Activated CD4-positive, alpha-beta T cell treated with anti-CD3 and anti-CD28 coated beads for 1 hour (primary cell): ENCODE measurements at places on chromosomes 11 and 22.

GRCh38 chr11:73152861-73153483 is 10.9 kb upstream of the FCHSD2 start:
- DNase-seq: peak; percentile 43

DNA sequence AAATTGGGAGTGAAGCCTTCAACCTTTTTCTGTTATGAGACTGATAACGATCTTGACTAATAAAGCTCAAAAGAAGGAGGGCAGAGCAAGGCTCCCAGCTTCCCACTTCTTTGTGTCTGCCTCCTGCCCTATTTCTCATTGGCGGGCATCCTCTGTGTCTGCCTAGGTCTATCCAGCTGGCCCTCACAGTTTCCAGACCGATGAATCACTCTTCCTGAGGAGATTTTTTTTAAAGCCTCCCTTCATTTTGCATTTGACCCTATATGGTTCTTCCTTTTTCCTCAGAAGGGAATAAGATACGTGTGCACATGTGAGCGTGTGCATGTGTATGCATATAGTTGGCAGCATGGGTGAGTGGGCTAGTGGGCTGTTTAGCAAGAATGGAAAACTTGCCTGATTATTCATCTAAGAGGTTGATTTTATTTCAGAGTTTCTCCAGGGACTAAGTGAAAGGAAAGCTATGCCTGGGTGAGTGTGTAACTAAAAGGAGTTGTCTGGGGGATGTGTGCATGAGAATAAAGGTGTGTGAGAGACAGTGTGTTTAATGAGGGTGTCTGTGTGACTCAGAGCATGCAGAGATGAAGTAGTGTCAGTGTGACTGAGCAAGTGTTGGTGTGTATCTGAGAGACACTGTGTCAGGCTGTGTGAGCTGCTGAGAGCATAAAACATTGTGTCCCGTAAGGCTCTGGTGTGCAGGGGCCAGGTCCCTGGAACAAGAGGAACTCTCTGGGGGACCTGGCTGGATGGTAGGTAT is 12.2 kb downstream of the PHLDB1 start:
- DNase-seq: no peak

DNA sequence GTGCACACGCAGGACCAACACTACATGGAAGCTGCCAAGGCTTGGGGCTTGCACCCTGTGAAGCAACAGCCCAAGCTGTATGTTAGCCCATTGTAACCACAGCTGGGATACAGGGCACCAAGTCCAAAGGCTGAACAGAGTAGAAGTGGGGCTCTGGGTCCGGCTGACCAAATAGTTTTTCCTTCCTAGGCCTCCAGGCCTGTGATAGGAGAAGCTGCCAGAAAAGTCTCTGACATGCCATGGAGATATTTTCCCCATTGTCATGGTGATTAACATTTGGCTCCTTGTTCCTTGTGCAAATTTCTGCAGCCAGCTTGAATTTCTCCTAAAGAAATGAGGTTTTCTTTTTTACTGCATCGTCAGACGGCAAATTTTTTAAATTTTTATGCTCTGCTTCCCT is 941.2 kb downstream of the FAM181B start:
- no peak for DNase-seq

GRCh38 chr11:46597609-46598219 is 3.9 kb upstream of the AMBRA1 start:
- DNase-seq: no peak

DNA sequence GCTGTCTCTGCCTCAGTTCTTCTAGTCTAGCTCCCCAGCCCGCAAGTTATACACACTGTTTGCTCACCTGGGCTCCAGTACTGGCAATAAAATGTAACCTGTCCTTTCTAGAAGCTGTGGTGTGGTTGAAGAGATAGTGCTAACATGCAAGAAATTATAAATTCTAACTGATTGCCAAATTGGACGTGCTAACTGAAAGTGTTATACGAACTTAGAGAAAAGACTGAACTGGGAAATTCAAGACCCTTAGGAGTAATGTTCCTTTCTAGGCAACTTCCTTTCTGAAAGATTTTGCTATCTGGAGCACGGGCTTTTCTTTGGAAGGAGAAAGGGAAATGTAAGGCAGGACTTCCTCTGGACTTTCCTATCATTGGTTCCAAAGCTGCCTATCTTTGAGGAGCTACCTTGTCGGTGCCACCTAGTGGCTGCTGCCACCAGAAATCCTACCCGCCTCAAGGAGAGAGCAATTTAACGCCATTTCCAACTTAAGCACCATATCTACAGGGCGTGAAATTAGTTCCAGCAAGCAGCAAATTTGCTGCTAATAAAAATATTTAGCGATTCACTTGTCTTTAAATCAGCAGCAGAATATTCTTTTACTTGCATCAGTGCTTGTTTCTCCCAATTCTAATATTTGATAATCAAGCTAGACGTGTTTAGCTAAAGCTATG is 12.7 kb upstream of the TMEM218 start:
- DNase-seq: no peak

- no peak for DNase-seq
Measured at GRCh38 chr11:109378034-109378433, 44.0 kb upstream of the C11orf87 start.

DNA sequence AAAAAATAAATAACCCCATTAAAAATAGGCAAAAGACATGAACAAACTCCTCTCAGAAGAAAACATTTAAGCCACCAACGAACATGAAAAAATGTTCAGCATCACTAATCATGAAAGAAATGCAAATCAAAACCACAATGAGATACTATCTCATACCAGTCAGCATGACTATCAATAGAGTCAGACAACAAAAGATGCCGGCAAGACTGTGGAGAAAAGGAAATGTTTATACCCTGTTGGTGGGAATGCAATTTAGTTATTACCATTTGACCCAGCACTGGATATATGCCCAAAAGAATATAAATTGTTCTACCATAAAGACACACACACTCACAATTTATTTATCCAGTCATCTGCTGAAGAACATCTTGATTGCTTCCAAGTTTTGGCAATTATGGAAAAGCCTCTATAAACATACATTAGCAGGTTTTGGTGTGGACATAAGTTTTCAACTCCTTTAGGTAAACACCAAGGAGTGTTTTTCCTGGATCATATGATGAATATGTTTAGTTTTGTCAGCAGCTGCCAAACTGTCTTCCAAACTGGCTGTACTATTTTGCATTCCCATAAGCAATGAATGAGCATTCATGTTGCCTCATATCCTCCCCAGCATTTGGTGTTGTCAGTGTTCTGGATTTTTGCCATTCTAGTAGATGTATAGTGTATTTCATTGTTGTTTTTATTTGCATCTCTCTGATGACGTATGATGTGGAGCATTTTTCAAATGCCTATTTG is 28.0 kb downstream of the OR8D1 start:
- no peak for DNase-seq

DNA sequence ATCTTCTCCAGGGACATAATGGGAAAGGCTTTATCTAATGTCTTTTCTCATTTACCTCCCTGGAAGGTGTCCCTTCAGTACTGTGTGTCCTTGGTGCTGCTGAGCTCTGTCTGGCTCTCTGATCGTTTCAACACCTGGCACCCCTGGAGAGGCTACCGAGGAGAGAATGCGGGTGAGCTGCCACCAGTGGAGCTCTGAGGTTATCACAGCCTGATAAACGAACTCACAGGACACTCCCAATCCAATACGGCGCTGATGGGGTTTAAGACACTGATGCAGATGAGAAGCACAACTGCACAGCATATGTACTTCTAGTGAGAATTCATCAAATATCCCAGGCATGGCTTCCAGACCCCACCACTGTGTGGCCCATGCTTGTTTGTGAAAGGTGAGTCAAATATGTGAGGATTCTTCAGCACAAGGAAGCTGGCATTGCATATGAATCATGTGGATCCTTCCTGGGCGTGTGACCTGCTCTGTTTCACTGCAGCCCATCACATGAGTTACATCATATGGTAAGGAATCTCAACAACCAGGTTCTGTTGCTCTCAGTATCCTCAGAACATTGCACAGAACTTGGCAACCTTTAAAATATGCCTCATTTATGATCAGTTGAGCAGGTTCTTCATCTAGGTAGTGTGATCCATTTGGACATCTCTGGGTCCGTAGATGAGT is 34.8 kb upstream of the VWA5A start:
- DNase-seq: no peak

DNA sequence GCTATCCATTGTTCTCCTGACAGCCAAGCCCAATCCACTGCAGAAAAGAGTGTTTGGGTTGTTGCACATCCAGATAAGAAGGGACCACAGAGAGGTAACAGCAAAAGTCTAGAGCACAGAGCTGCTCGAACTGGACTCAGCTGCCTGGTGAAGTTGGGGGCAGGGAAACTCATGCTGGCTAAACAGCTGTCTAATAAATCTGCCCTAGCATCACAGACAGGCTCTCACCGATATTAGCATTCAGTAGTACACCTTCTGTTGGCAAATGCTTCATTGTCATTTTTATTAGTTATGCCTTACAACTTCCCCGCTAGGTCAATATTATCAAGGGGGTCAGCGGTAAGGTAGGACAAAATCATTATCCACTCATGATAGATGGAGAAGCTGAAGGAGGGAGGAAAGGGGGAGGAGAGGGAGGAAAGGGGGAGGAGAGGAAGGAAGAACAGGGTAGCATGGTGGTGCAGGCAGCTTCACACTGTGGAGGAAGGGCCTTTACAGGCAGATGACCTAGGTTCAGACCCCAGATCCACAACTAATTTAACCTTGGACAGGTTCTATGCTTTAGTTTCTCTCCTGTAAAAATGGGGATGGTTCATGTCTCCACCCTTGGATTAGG is 102.7 kb downstream of the LARGE1 start:
- DNase-seq: no peak

GRCh38 chr22:32545801-32546200 is 71.2 kb downstream of the FBXO7 start:
- DNase-seq: no peak

GRCh38 chr11:46387919-46388618 is 3.5 kb downstream of the CHRM4 start:
- no peak for DNase-seq

GRCh38 chr11:30125456-30125855 is 105.4 kb upstream of the FSHB start:
- no peak for DNase-seq

DNA sequence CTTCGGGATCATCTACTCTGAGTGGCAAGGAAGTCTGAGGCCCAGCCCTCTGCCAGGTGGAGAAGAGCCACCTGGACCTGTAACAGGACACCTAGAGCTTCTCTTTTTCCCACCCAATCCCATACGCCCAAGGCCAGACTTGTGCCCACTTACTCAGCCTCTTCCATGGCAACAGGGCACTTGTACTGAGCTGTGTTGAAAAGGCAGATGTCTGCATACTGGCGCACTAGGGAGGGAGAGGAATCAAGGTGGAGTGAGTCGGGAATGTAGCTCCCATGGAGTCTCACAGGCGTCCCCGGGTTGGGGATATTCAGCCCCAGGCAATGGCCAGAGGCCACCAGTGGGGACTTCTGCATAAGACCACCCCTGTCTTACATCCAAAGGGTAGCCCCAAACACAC is 36.1 kb downstream of the TPBGL start:
- DNase-seq: no peak

- DNase-seq: no peak
Measured at GRCh38 chr22:26835929-26836528, 178.6 kb downstream of the MIAT start.

DNA sequence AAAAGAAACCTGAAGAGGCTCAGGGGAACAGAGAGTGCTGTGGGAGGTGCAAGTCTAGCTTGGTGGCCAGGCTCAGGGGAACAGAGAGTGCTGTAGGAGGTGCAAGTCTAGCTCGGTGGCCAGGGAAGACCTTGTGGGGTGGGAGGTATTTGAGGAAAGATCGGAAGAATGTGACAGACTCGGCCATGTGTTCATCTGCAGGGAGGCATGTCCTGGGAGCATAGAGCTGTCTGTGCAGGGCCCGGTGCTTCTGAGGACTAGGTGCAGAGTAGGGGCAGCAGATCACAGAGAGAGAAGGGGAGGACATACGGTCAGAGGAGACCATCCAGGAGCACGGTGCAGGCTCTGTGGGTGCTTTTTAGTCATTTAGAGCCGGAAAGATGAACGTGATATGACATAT is 10.8 kb downstream of the IFITM10 start:
- no peak for DNase-seq

DNA sequence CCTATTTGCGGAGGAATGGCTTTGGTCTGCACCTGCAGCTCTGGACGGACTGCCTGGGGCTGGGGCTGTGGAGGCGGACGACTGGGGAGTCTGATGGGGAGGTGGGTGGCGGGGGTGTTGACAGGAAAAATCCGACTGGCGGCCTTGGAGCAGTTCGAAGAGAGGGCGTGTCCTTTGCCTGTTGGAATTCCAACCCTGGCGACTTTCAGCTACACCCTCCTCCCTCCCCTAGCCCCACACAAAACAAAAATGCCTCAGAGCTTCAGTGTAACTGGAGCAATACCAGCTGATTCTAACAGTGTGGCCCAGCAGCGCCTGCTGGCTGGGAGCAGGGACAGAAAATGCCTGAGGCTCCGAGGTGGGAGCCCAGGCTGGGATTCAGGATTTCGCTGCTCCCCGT is 85.4 kb downstream of the ATXN10 start:
- no peak for DNase-seq

GRCh38 chr22:17753401-17753989 is 20.8 kb downstream of the BID start:
- DNase-seq: no peak
